ENCODE measurements at places on chromosomes 12 and 14. TPM values are rescaled to one million over a fixed set of nuclear protein-coding genes. Genes with fewer than 3 reads are reported as not detected.
A peak's percentile ranks its signal among the peaks of the same experiment; 100 is the strongest.

DNA sequence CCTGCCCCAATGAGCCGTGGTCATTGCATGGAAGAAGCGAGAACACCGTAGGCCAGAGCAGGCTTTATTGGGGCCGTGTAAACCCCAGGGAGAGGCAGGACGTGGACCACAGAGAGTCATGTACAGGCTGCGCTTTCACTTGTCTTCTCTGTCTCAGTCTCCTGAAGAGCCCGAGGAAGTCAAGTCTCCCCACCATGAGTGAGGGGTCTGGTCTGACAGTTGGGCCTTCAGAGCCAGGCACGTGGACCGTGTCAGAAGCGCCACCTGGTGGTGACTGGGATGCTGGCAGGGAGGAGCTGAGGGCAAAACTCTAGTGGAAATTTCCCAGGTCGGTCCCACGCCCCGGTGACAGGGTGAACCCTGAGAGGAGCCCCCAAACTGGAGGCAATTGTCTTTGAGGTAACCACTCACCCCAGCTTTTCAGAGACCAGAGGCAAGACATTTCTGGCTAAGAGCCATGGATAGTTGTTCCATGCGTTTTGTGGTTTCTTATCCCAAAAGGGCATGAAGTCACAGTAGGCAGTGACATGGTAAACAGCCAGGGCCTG, 17.4 kb downstream of the RPS6KL1 start:
- peak; percentile 63 for DNase-seq

- no peak for DNase-seq
Measured at GRCh38 chr14:96039633-96040311, 610 bp downstream of the C14orf132 start.

DNA sequence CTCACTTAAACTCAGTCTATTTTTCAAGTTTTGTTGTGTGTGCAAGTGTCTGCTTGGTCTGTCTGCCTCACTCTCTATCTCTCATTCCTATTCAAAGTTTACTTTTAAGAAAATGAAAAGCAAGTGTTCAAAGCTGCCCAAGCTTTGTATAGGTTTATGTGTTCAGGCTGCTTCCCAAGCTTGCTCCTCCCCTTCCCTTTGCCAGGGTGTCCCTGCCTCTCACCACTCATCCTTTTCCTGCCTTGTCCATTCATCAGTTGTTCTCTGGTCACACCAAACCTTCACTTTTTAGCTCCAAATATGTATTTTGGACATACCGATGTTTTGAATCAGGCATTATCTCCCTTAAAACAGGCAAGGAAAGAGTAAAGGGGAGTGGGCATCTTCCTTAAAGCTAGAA, 41.3 kb downstream of the STK38L start:
- DNase-seq: no peak

- no peak for DNase-seq
Measured at GRCh38 chr14:51398898-51399297, 158.9 kb downstream of the TMX1 start.

DNA sequence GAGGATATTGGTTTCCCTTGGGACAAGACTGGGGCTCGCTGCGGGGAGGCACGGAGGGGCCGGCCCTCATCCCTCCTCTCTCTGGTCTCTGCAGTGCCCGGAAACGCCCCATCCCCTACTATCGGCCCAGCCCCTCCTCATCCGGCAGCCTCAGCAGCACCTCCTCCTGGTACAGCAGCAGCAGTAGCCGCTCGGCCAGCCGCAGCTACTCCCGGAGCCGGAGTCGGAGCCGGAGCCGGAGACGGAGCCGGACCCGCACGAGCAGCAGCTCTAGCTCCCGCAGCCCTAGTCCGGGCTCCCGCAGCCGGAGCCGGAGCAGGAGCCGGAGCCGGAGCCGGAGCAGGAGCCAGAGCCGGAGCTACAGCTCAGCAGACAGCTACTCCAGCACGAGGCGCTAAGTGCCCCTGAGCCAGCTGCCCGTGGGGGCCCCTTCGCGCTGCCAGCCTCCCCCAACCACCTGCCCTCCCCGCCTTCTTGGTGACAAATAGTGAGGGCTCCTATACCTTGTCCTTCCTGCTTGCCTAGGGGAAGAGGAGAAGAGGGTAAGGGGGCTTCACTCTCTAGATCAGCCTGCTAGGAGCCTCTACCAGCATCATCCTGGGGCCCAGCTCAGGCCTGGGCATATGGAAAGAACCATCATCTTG, 22.2 kb upstream of the HSPB8 start:
- no peak for DNase-seq

GRCh38 chr14:75522224-75522982, at the start of gene BATF:
TSS of gene BATF (plus strand) at chr14:75522469. CDS start at chr14:75522683, 214 bp downstream.
- peak; percentile 79 for DNase-seq

DNA sequence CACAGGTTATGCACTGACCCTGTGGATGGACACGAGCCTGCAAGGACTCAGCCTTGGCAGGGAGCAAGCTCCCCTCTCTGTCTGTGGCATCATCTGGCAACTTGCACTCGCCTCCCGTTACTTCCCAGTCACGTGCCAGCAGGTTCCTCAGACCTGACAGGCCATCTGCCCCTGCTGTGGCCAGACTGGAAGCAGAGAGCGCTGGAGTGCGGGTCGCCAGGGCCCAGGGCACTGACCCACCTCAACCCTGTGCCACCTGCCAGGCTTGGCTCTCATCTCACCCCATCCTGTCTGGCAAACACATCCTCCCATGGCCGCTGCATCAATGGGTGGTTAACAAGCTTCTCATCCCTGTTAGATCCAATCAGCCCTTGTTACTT, 28.4 kb downstream of the SLC6A12 start:
- DNase-seq: no peak

DNA sequence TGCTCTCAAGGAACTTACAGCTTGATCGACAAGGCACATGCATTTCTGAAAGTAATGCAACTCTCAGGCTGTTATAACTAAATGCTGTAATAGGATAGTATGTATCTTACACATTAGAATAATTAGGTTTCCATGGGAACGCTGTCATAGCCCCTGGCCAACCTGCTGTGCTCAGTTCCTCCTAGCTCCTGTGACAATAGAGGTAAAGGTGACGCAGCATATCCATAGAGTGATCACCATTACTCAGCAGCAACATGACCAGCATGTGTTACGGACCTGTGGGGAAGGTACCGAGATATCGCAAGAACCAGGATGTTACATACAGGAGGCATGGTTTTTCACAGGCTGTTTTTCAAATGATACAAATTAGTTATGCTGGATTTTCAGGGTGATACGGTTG, 150.7 kb downstream of the CAND1 start:
- DNase-seq: no peak

DNA sequence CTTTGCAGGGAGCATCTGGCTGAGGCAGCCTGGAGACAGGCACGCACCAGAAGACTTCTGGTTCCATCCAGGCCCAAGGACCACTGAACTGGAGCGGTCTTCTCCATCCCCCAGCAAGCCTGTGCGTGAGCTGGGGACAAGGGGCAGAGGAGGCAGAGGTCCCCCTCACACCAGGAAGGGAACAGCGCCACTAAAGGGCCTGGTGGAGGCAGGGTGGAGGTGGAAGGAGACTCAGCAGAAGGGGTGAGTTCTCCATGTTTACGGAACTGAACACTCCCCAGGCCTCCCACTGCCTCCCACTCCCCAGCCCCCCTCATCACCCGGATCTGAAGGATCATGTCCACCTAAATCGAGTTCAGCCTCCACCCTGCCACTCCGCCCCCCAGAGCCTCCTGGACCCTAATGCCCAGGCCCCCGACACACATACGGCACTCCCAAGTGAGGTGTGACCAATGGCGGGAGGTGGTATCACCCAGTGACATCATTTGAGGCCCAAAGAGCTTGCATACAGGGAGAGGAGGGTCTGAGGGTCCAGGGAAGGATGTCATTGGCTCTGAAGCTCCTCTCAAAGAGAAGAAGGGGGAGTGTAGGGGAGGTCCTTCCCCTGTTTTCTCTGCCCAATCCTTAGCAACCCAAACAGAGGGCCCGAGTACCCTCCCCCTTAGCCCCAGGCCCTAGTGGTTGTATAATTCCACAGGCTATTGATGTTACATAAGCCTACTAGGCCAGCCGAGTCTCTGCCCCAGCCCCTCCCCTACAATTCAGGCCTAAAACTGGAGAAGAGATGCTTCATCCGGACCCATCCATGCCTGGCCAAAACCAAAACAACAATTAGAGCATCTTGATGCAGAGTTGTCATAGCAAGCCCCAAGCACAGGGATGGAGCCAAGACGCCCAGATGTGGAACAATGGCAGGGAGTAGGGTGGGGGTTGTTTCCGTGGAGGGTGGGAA, 1.0 kb downstream of the FAIM2 start:
- DNase-seq: no peak

GRCh38 chr12:18224745-18225144, 36.6 kb upstream of the PIK3C2G start:
- no peak for DNase-seq

DNA sequence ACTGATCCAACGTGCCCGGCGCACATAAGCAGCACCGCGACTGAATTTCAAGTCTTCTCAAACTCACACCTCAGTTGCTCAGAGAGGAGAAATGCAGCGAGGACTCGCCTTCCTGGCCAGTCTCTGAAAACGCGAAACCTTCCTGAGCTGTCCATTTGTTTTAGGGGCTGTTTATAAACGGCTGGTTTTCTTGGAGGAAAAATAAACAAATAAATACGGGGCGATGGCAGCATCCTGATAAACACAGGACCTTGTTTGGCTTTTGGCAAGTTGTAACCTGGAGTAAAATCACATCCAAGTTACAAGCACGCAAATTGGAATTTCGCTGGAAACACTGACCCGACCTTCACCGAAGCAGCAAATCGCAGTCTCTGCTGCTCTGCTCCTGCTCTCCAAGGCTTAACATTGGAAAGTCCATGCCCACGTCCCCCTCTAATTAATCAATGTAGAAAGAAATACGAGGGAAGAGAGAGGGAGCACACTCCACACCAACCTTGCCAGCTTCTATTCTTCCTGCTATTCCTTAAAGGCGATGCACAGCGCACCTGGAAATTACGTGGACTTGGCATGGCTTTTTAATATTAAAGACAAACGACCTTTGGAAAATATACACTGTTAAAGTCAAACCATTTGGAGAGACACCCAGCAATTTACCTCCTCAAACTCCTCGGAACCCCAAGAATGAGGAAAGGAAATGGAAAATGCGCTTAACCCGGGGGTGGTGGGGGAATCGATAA, 248.8 kb downstream of the APAF1 start:
- DNase-seq: no peak

DNA sequence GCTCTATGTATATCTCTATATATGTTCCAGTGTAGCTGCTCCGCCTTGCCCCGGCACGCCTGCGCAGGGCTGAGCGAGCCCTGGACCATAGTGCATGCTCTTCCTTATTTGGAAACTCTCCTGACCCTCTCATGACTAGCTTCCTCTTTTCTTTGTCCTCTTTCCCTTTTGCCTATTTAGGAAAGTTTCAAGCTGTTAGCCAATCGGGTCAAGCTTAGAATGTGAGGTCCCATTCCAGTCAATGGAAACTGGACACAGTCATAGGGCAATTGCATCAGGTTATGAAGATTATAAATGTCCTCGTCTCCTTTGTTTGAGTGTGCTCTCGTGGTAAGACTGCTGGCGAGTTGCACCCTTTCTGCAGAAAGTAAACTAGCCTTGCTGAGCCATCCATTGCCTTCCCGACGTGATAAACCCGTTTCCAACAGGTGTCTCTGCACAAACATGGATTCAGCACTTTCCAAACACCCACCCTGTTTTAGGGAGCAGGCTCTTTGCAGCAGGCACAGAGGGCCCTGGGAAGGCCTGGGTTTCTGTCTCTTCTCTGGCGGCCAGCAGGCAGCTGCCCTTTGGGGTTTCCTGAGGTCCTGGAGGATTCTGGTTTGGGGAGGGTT, 30.9 kb downstream of the CCDC92 start:
- DNase-seq: no peak

- DNase-seq: no peak
Measured at GRCh38 chr12:6440391-6440790, 4.4 kb upstream of the CD27 start.

Gene ANKRD33
- not detected for total RNA-seq

Gene ADAM21
- total RNA-seq: not detected
